ENCODE measurements at places on chromosomes 5 and 9.

- DNase-seq, result no peak
Observed at GRCh38 chr5:89878140-89879132, 531.1 kb downstream of the CETN3 start.

DNA sequence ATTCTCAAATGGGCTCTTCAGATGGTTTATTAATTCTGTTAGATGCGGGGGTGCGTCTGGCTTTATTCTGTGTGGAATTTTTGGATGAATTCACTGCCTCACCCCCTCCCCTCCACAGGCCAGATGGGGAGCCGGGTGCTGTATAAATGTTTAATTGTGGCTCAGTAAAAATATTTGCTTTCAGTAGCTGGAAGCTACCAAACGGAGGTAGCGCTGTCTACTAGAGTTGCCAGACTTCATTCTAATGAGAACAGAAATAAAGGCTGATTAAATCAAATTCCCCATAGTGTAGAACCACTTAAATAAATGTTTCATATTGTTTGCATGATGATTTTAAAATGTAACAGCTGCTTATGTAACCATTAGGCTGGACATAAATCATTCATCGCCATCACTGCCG is 34.5 kb upstream of the KCNMB1 start:
- no peak for DNase-seq

DNA sequence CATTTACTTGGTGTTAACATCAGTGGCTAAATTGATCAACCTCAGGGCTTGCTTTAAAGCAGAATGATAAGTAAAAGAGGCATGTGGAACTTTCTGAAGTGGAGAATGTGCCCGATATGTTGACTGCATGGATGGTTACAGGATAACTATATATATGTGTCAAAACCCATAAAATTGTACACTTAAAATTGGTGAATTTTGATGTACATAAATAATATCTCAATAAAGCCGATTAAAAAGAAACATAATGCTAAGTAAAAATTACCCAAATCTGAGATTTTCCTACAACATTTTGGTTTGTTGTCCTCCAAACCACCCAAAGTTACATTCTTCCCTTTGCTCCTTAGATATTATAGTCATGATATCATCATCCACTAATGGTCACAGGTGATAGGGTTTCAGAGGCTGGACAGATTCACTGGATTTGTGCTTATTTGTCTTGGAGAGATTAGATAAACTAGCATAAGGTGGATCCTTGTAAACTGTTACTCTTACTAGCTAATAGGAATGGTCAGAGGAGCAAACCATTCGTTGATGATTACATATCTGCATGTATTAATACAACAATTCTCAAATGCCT is 119.7 kb upstream of the RPS23 start:
- no peak for DNase-seq

DNA sequence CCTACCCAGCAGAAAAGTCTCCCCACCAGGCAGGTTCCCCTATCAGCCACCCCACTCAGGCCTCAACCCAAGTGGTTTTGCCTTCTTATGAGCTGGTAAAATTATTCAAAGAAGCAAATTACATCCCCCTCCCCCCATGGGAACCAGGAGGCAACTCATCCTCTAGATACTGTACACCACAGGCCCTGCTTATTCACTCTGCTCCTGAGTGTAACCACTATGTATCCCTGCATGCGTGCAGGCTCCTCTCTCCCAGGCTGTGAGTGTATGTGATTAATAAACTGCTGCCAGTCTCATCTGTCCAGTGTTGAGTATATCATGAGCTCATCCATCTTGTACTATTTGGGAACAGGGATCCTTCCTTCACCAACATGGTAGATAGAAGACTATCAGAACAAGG is 8.6 kb downstream of the KCTD16 start:
- no peak for DNase-seq

DNA sequence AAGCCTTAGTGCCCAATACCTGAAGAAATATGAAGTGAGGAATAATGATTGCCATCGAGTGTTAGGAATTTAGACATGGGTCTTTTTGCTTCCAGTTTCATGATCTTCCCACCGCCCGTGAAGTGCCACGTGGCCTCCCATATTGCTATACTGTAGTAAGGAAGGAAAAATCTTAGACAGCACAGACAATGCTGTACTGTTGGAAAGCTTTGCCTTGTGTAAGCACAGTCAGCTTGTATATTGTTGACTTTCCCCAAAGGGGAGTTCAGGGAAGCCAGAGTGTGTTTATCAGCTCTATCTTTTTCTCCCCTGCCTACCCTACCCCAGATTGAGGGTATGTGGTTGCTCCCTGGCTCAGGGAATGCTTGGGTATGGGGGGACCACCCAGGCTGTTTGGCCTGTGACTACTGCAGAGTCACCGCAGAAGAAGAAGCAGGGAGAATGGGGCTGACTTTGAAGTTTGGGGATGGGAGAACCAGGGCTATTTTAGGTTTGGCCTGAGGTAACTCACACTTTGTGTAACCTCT is 161.8 kb upstream of the MEF2C start:
- DNase-seq, result no peak

GRCh38 chr9:122239722-122240121 is 11.0 kb upstream of the LHX6 start:
- DNase-seq, result no peak

DNA sequence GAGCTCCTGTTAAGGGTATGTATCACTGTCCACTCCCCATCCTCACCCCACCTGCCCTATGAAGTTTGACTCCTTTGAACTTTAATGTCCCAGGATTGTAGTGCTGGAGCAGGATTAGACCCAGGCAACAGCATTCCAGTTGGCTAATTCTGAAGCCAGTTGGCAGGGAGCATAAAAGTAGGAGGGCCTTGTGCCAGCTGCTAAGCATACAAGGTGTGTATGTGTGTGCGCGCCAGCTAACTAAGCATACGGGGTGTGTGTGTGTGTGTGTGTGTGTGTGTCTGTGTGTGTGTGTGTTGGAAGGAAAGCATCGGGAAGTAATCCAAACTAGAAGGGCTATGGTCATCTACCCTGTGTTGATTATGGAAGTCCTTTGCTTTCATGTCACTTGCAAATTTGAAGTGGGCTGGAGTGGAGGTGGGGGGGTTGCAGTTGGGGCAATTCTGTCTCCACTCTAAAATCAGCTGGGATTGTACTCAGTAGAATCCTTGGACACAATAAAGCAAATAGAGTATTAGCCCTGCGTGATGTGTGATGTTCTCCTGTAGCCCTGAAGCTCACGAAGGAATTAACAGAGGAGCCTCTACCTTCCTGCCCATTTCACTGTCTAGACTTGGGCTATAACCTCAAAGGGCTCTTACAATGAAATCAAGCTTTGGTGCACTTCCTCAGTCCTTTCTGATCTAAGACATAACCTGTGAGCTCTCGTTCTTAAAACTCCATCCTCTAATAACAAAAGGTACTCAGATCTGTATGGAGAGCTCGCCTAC is 26.9 kb downstream of the HMGCR start:
- no peak for DNase-seq

All from bone marrow (tissue), 2 donors.